ENCODE measurements at places on chromosomes 2 and 18.

DNA sequence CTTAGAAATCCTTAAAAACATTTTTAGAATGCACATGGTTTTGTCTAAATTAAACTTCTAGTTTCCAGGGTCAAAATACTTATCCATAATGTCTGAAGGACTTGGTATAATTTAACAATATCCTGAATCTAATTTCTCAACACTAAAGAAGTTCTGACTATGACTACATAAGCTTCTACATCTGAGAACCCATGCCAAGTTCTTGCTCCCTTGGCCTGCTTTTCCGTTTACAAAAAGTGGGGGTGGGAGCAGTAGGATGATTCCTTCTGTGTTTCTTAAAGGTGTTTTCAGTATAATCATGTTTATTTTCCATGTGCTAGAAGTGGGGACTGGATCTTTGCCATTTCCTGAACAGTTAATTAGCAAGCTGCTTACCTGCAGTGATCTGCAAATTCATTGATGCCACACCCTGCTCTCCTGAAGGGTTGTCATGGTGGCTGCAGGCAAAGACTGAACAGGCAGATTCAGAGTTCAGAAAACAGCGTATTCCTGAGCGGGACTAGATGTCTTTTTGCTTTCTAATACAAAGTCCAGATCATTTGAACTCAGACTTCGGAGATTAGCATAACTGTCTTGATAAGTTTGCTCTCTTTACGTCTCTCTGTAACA lies 36.2 kb downstream of the ADNP2 start:
- no peak for DNase-seq

- no peak for DNase-seq
These were observed 4.2 kb upstream of the CAPN14 start for GRCh38 chr2:31221544-31221943.

DNA sequence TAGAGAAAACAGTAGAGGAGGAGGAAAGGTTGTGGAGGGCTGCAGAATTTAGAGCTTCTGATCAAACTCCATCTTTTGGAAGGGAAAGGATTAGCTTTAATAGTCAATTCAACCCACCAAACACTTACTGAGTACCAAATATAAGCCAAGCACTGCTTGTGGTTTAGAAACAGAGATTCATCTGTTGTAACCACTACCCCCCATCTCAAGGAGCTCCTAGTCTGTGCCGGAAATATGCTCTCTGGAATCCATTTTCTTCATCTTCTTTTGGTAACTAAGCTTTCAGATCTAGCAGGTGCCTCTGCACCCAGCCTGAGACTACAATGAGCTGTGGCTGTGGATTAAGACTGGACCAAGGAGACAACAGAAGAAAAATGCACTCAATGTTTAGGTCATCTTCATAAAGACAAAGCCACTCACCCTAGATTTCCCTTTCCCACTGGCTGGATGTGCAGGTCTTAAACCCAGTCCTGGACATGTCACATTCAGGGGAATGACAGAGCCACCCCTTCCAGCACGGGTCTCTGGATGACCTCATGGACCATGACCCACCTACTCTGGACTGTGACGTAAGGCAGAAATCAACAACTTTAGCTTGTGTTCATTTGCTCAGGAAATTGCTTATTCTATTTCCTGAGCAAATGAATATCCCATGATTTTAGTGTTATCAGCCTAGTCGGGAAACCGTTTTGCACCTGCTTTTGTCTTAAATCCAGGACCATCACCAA lies 52.9 kb downstream of the EPB41L3 start:
- DNase-seq: no peak

GRCh38 chr2:118177318-118177717 lies 89.0 kb downstream of the INSIG2 start:
- no peak for DNase-seq

GRCh38 chr2:100799686-100800085 lies 20.3 kb upstream of the NPAS2 start:
- no peak for DNase-seq

- no peak for DNase-seq
These were observed 1.0 kb downstream of the FAM136A start for GRCh38 chr2:70300771-70301343.

DNA sequence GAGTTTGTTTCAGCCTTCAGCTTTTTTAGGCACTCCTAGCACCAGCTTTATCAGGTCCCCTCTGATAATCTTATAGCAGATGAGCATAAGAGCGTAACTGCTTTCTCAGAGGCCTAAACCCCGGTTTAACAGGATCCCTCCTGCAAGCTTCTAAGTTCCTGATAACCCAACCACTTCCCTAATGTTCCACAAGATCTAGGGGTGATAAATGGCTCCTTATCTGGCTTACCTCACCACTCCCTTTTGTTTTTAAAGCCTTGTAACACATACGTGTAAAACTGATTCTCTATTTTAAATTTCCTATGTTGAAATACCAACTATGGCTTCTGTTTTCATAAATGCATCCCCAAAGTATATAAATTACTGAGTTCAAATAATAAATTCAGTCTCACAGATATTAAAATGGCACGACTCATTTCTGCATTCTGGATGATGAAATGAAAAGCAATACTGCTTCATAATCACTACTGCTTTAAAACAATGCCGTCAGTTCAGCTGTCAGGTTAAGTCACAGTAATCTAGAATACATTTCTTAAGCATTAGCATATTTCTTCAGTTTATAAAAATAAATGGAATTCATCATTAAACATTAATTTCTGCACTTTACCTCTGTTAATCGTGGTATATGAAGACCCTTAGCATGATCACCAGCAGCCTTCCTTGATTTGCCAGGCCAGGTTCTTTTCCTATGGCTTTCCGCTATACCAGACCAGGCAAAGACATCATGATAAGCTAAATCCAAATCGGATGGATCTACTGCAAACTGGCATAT lies 126.3 kb downstream of the C2orf74 start:
- DNase-seq: no peak

- peak; percentile 58 for DNase-seq
These were observed 146.3 kb downstream of the RTN4 start for GRCh38 chr2:54903736-54904554.

GRCh38 chr2:205869439-205869838 lies 187.1 kb downstream of the NRP2 start:
- DNase-seq: no peak

DNA sequence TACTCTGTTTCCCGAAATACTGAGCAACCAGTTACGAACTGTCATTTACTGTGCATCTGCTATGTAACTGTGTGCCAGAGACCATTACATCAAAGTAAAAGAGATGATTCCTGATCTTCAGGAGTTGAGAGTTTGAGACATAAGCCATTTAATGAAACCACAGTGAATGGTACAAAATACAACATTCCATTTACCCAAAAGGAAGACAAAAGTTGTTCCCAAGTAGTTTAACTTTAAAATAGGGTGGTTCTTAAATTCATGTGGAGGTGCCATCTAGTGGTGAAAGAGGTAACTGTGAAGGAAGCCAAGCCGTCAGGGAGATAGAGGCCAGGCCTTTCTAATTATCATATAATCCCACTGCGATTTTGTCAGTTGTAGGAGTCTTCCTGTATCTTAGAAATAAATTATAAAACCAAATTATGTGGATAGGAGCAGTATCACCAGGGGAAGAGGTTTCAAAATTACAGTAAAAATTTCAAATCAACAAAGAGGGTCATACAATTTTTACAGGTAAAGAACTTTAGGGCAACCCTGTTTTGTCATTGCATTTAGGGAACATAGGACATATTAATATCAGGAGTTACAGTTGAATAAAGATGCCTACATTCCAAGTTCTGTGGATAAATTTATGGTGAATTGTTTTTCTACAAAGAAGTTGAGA lies 67.7 kb downstream of the EPAS1 start:
- DNase-seq: no peak

DNA sequence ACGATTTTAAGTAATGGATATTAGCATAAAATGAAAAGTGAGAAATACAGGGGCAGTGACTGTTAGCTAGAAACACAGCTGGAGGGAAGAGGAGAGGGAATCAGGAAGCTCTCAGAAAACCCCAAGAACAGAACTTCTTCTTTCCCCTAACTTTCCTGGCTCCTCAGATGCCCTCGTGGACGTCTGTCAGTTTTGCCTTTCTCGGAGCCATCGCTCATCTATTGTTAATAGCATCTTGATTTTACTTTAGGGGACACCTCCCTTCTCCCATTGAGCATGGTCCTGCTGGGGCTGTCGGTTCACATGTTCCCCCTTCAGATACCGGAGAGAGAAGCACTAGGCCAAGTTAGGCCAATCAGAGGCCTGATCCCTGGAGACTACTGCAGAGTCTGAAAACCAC lies 2.3 kb upstream of the PLEK start:
- DNase-seq: no peak

- DNase-seq: no peak
These were observed 115.5 kb upstream of the ITGA6 start for GRCh38 chr2:172311921-172312345.

DNA sequence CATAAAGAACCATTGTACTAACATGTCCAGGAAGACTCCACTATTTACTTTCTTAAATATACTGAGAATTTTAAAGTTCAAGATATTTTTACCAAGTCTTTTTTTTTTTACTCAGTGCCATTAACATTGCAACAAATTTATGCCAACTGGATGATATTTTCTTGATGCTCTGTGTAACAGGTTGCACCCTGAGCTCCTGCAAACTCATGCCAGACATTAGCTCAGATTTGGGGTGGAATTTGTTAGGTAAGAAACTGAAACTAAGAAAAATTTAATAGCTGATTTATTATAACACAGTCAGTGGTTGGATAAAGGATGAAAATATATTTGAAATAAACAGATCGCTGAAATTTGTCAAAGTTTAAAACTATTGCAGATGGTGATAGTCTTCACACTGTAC lies 228.6 kb upstream of the SPHKAP start:
- no peak for DNase-seq

- DNase-seq: no peak
These were observed 121.4 kb upstream of the COPS8 start for GRCh38 chr2:236964291-236964690.

DNA sequence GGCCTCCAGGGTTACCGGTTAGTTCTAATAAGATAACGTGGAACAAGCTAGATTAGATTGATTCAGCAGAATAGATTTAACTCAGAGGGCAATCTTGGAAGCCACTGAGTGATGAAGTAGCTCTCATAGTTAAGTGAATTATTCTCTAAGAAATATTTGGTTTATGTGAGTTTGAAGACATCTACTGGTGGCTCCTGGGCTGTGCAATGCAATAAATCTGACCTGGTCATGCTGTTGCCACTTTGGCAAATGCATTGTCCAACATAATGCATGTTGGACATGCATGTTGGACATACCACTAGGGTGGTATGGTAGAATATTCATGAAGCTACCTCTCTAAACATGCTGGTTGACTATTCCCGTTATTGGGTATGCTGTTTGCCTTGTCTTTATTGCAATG lies 493.7 kb upstream of the VRK2 start:
- no peak for DNase-seq

DNA sequence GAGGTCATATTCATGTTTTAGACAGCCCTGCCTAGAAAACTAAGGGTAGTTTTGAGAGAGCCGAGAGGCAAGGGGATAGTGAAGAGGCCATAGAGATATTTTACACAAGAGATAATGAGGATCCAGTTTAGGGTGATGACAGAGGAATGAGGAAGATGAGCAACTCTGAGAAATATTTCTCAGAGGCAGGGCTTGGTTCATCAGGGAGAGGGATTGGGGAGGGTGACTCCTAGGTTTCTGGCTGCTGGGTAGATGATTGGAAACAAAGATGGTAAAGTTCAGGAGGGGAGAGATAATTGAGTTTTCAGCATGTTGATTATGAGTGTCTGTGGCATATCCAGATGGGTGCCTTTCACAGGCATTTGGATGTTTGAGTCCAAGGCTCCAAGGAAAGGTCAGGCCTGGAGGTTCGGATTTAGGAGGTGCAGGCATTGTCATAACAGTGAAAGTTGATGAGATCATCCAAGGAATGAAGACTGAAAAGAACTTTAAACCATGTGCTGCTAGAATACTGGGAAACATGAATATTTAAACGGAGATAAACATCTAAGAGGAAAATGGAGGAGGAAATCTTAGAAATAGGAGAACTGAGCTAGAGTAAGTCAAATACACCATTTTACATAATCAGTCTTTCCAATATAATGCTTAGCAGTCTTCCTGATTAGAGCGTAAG lies 7.4 kb downstream of the MYL12B start:
- no peak for DNase-seq

GRCh38 chr2:197348721-197349360 lies 38.3 kb upstream of the ANKRD44 start:
- no peak for DNase-seq

DNA sequence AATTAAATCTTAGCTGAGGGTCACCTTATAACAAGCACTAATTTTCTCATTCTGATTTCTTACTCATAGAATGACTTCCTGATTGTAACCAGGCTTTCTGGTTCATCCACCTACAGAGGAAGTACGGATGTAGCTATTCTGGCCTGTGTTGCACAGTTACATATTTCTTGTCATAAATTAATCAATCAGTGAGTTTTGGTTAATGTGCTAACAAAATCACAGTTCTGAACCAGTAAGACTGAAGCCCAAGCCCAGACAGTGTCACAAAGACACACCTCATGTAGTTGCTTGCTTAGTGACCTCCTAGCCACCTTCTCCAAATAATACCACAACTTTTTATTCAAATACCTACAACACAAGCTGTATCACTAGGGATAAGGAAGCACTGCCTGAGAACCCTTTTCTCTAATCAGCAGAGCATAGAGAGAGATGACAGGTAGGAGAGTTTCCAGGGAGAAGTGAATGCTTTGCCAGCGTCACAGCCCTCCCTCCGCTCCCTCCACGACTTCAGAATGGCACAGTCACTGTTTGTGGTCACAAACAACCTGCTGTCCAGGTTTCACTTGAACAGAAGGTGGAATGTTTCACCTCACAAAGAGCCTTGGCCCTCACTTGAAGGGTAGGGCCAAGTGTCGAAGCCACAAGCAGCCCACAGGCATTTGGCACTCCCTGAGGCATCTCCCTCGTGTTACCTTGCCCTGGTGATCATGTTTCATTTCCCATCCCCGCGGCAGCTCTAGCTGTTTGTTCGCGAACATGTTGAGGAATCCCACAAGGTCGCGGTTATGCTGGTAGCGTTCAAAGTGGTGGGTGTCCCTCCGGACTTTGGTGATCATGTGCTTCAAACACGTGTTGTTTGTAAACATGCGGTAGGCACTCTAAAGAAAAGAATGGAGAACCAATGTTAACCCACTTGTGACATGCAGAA lies 120.8 kb upstream of the STK17B start:
- no peak for DNase-seq

DNA sequence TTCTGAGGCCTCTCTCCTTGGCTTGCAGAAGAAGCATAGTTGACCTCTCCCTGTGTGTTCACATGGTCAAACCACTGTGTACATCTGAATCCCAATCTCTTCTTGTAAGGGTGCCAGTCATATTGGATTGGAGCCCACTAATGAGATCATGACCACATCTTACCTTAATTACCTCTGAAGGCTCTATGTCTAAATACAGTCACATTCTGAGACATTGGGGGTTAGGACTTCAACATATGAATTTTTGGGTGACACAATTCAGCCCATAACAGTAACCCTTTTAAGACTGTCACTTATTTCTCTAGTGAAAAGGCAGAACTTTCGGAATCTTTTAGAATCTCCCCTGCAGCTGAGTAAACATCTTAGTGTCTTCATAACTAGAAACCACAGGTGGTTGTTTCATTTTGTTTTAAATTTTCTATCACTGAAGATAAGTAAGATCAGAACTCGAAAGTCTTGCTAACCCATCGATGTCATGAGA lies 33.3 kb downstream of the BMP10 start:
- DNase-seq: no peak

Measured in glomerular endothelial cell (primary cell).